Ammon's horn (tissue), 1 donor: ENCODE measurements at places on chromosomes 7 and 10.

GRCh38 chr7:46871516-46871915, 710.4 kb downstream of the TNS3 start:
- no peak for DNase-seq

GRCh38 chr7:129606803-129607202, 4.7 kb upstream of the NRF1 start:
- peak; percentile 51 for DNase-seq

GRCh38 chr7:158586499-158587161, 993 bp downstream of the PTPRN2 start:
- DNase-seq = no peak

- DNase-seq = no peak
Observed at GRCh38 chr7:79381921-79382320, 71.5 kb downstream of the MAGI2 start.

DNA sequence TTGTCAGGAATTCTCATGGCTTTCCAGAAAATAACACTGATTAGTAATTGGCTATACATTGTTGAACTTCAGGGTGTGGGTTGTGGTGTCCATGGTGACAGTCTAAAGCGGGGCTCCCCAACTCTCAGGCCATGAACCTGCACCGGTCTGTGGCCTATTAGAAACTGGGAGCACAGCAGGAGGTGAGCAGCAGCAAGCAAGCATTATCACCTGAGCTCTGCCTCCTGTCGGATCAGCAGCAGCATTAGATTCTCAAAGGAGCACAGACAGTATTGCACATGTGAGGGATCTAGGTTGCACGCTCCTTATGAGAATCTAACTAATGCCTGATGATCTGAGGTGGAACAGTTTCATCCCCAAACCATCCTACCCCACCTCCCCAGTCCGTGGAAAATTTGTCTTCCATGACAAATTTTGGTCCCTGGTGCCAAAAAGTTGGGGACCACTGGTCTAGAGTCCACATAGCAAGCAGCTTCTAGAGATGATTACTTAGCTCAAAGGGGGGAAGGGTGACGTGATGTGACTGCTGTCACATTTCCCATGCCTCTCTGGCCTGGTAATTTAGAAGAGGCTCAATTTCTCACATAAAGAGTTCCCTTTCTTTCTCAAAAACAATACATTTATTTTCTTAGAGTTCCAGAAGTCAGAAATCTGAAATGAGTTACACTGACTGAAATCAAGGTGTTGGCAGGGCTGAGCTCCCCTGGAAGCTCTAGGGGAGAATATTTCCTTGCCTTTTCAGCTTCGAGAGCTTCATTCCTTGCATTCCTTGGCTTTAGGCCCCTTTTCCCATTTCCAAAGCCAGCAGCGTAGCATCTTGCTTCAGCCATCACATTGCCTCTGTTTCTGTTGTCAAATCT, 17.6 kb upstream of the FAM221A start:
- no peak for DNase-seq

- no peak for DNase-seq
Observed at GRCh38 chr10:129760003-129760315, 204.1 kb downstream of the EBF3 start.

DNA sequence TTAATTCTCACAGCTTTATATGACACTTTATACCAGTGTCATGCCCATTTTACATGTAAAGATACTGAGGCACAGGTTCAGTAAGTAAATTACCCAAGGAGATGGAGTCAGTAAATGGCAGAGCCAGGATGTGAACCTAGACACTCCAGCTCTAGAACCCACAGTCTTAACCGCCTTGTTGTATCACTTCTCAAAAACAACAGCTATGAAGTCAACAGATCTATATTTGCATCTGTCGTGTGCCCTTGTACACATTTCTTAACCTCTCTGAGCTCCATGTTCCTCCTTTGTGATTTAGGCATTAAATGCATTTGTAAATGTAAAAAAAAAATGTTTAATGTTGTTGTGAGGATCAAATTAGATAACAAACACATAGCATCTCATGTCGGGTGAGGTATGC, 716.2 kb downstream of the SUGCT start:
- DNase-seq = no peak

GRCh38 chr7:1229956-1230355, 2.7 kb upstream of the UNCX start:
- no peak for DNase-seq

DNA sequence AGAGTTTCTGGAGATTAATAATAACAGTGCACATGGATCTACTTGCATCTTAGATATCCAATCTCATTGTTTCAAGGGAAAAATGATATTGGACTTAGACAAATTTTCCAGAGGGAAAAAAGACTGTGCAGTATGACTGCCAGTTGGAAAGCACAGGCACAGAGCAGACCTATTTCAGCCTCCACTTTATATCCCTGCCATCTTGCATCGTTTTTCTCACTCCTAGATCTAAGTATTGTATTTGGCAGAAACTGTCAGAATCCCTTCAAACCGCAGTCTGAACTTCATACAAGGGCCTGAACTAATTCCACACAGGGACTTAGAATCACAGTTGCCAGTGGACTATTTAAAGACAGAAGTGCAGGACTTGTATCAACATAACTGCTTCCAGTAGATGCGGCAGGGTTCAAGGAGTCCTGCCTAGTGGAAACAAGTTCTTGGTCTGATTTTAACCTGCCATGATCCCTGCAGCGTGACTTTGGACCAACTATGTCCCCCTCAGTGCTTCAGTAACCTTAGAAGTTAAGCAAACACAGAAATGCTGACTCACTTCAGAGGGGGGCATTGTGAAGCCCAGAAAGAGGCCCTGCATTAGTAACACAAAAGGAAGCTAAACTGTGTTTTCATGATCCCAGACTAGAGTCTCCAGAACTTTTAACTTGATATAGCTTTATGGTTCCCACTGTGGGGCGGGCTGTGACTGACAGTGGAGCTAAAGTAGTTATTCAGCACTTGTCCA, 95.7 kb upstream of the PALS2 start:
- DNase-seq = peak; percentile 25

GRCh38 chr10:43316988-43317387, 50.1 kb upstream of the RASGEF1A start:
- DNase-seq = no peak

GRCh38 chr10:103835096-103836050, 20.0 kb downstream of the SH3PXD2A start:
- peak; percentile 21 for DNase-seq
